ENCODE measurements at places on chromosomes 16 and 17.
A peak's percentile ranks its signal among the peaks of the same experiment; 100 is the strongest.

- no peak for DNase-seq
Observed at GRCh38 chr17:46928467-46929261, 5.7 kb downstream of the GOSR2 start.

GRCh38 chr17:69166957-69167356 lies 25.3 kb upstream of the ABCA6 start:
- DNase-seq, result no peak

GRCh38 chr17:77694391-77695363 lies 263.8 kb upstream of the TNRC6C start:
- DNase-seq, result no peak

GRCh38 chr17:21282231-21282630 lies 2.3 kb upstream of the MAP2K3 start:
- DNase-seq, result no peak

GRCh38 chr17:55390364-55390977 lies 31.2 kb downstream of the MMD start:
- no peak for DNase-seq

DNA sequence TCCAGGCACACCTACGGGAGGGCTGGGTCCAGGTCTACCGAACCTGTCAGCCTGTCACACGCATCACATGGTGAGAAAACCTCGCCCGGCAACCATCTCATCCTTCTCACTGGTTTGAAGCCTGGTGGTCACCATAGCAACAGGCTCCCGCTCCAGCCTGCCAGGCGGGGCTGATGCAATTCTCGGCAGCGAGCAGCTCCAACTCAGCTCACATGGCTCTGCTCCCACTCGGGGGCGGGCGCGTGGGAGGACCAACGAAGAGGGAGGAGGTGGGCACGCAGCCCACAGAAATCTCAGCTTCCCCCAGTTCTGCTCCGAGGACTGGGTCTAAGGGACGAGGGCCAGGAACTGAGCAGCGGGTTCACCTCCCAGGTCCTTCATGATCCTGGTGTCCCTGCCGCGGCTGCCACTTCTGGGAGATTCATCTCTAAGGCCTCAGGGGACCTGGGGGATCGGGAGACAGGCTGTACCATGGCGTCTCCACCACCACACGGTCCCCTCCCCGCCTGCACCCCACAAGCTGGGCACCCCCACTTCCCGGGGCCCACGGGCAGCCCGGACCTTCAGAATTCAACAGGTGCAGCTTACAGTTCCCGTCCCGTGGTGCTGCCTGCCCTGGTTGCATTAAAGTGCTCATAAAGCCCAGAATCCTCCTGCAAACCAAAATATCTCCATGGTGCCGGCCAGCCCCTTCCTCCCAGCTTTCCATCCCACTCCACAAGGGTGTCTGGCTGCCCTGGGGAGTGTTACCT lies 25.8 kb downstream of the ABR start:
- no peak for DNase-seq

DNA sequence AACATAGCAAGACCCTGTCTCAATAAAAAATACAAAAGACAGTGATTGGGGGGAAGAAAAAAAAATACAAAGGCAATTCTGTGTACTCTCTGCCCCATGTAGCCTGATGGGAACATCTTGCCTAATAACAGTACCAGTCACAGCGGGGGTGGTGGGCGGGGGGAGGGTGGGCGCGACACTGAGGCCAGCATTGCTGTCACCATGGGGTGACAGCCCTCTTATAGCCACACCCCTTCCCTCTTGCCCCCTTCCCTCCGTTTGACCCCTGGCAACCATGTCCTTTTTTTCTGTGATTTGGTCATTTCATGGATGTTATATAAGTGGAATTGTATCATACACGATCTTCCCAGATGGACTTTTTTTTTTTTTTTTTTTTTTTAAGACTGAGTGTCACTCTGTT lies 80.9 kb downstream of the DNAH17 start:
- DNase-seq, result no peak

DNA sequence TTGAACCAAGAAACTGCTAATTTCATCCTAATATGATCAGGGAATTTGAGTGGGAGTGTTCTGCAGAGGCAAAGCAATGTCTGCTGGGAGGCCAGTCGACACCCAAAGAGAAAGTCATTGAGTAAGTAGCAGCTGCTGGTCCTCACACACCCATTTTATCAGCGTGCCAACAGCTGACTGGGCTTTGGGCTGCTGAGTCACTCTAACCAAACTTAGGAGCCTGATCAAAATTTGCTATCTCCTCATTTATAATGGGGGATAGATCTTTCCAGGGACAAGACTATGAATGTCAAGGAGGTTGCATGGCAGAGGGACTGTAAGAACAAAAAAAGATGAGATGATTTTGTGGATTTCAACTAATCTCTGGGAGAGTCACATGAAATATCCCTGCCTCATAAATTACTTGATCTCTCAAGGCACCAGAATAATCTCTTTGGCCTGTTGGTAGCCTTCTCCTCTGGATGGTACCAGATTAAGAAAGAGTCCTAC lies 32.9 kb downstream of the CPSF4L start:
- DNase-seq, result peak; percentile 40

- peak; percentile 5 for DNase-seq
Observed at GRCh38 chr17:68288804-68289203, 2.1 kb downstream of the SLC16A6 start.

- no peak for DNase-seq
Observed at GRCh38 chr16:4381935-4382794, 10.5 kb downstream of the VASN start.

DNA sequence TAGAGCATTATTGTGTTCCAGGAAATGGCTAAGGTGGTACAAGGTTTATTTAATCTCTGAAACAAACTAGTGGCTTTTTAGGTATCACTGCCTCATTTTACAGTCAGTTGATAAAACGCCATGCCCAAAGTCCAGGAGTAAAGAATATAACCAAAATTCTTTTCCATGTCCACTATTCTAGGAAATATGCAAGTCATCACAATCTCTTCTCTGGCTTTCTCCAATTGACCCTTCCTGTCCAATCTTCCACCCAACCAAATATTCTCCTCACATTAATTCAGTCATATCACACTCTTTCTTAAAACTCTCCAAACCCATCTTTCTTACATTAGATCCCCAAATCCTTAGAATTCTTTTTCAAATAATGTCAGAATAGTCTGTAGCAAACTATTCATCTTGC lies 1110.0 kb upstream of the CDH8 start:
- no peak for DNase-seq

DNA sequence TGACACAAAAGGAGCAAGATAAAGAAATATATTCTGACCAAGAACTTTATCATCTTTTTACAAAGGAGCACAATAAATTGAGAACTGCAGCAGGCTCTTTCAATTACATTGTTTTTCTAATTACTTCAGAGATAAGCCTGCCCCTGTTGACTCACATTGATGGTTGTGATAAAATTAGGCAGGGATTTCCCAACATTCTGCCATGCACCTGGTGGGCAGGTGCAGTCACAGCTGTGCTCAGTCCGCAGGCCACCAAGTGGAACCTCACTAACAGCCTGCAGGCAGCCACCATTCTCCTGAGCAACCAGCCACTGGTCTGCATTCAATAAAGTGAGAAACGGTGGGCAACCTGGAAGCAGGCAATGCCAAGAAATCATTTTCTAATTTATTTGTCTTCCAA lies 5.1 kb downstream of the FANCA start:
- DNase-seq, result no peak

GRCh38 chr16:21650521-21650920 lies 1.9 kb downstream of the IGSF6 start:
- DNase-seq, result no peak

DNA sequence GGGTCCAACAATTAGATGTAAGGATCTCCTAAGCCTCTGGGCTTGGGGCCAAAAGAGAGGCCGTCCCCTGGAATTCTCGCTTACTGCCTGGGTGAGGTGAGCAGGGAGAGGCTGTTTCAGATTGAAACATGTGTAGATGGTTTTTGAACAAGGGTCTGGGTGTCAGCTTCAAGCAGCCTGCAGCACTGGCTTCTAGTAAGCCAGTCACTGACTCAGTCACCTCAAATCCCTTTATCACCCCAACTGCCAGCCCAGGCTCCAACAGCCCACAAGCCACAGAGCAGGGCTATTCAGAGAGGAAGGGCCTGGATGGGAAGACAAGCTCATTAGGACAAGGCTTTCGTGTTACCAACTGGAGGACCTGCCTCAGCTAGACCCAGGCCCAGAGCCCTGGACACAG lies 180.2 kb downstream of the CCT6B start:
- DNase-seq, result no peak

GRCh38 chr16:74748616-74749026 lies 26.0 kb downstream of the FA2H start:
- no peak for DNase-seq

All from CD4-positive, alpha-beta T cell treated with Interleukin-6 for 4 hours (primary cell).